Jurkat, Clone E6-1 (cell line): ENCODE measurements at places on chromosomes 1 and 21.

- no peak for DNase-seq
Measured at GRCh38 chr1:52857443-52857842, 14.9 kb downstream of the ZYG11A start.

- DNase-seq = no peak
Measured at GRCh38 chr1:35536556-35537162, 20.5 kb downstream of the KIAA0319L start.

DNA sequence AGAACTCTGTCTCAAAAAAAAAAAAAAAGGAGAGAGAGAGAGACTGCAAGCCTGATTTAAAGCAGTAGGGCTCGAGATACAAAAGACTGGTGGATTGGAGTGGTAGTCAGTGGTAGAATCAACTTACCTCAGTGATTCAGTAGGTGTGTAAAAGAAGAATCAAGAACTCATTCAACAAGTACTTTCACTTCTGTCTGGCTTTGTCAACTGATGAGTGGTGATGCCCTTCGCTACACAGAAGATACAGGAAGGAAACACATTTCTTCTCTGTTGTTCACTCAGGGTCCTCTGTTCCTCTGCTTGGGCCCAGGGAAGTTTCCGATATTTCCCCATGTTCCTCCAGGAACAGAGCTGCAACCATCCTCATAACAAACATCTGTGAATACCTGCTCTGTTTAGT lies 68.6 kb upstream of the COG2 start:
- DNase-seq = no peak

DNA sequence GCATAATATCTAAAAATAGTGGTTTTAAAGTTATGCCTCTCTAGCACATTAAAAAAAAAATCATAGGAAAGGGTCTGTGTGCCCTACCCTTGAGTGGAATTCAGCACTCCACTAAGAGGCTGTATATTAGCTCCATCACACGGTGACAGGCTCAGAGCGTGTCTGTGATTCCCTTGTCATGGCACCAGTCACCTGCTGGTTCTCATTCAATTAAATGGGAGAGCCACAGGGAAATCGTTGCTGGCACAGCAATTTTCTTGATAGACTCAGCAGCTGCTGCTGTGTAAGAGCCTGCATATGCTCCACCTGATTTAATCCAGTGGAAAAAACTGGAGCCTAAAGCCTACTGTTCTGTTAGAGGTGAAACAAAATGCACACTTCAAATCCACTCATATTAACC lies 9.5 kb downstream of the ATP6V1G3 start:
- no peak for DNase-seq

DNA sequence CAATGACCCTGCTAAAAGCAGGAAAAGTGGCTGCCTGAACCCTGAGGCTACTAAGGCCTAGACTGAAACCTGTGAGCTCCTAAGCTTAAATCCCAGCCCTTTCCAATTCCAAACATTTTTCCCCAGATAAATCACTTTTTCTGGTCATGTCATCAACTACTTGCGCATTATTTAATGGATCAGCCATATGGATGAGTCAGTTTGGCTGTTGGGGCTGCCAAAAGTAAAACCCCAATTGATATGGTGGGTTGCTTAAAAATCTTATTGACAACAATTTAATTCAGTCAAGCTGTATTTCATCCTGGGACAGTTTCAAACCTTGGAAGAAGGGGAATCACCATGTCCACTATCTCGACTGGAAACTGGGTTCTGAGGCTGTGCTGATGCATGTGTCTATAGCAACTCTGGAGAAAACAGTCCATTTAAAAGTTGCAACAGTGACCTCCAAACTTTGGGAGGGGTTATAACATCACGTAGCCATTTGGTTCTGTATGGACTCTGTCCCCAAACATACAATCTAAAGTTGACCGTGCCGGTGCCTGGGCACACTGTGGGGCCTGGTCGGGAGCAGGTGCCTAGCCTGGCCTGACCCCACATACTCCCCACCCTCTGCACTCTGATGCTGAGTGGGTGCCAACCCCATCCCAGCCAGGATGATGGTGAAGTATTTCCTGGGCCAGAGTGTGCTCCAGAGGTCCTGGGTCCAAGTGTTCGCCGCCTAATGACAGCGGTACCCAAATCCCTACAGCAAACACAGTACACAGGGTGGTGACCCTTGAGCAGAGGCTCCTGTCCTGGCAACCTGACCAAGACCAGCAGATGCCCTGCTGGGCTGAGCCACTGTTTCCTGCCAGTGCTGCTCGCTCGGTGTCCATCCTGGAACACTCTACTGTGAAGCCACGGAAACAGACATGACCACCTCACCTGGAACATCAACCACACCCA lies 46.5 kb upstream of the LRRC52 start:
- no peak for DNase-seq

DNA sequence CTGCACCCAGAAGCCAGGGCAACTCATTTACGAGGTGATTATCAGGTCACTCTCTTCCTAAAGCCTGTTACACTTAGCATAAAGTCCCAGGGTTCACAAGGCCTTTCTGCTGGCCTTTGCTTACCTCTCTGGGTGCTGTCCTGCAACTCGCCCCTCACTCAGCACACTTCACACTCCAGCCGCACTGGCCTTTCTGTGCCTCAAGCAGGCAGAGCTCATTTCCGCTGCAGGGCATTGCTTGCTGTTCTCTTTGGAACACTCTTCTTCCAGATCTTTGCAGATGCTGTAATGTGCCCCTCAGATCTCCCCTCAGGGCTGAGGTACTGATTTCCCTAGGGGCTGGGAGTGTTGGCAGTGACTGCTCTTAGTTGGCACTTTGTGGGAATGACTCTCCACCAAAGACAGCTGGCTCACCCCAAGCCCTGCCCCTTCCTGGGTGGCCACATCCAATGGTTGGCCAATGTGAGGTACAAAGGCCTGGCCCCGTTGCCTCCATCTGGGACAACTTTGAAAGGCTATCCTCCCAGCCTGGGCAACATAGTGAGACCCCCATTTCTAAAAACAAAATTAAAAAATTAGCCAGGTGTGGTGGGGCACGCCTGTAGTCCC lies 50.8 kb upstream of the SSBP3 start:
- DNase-seq = no peak

GRCh38 chr21:46634966-46635323 lies 529 bp upstream of the PRMT2 start:
- peak; percentile 87 for DNase-seq
